ENCODE measurements at places on chromosomes 12 and 14.
A peak's percentile ranks its signal among the peaks of the same experiment; 100 is the strongest.

GRCh38 chr12:89339526-89339925 is 12.8 kb downstream of the DUSP6 start:
- no peak for DNase-seq

DNA sequence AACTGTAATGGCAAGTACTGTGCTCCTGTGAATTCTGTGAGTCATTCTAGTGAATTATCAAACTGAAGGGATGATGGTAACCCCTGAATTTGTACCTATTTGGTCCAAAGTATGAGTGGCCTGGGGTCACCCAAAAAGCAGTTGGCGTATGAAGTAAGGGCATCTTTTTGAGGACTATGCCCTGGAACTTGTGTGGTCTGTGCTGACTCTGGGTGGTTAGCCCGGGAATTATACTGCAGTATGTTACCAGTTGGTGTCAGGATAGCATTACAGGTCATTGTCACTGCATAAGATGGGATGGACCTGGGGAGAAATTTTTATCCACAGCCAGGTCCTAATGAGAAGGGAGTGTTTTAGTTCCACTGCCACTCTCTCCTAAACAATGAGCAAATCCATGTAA is 174.7 kb downstream of the SSPN start:
- no peak for DNase-seq

DNA sequence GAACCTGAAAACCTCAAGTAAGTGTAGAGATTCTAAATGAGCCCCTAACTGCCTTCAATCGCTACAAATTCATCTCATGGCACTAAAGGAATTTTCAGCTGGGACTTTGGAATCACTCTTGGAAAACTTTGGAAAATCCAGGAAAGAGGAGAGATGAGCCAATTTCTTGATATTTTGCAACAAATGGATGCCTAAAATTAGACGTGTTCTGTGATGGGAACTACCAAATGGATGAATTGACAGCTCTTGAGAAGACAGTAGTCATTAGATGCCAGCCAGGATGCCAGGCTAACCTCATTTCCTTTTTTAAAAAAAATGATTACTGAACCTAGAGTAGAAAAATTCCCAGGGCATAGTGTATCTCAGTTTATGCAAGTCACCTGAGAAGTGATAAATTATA is 78.3 kb downstream of the NPAS3 start:
- DNase-seq = no peak

DNA sequence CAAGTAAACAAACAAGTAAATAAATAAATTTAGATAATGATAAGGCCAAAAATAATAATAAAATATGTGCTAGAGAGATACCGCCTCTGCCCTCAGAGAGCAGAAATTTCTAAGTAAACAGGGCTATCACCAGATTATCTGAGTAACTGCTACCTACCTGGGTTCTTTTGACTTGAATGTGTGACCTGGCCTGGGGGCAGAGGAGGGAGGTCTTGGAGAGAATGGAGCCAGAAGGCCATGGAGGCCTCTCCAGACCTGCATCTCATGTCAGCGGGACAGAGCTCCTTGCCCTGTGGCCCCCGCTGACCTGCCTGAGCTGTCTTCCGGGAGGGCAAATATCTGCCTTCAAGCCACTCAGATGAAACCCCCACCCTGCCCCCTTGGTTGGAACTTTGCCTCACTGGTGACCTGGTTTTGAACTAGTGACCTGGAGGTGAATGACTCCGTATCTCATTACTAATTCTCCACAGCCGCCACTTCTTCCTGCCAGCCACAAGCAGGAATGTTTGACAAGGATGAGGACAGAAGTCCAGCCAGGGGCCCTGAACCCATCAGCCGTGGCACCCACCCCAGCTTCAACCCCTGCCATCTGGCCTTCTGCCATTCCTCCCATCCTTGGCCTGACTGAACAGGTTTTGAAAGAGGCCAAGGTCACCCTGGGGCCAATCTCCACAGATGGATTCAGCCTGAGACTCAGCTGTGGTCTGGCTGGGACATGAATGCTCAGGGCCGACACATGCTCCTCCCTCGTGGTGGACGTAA is 86.8 kb upstream of the PARP11 start:
- DNase-seq = no peak

DNA sequence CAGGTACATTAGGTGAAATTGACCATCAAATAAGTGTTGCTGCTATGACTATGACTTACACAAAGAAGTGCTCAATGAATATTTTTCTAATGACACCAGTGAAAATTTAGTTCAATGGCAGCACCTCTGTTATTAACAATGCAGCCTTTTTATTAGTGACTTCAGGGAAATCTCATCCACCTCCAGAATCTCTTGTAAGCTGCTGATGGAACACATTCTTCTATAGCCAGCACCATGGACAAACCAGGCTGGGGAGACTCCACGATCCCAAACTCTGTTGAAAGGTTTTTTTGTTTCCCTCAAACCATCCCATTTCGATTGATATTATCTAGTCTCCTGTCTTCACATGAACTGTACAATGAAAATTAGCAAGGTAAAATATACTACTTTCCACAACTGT is 265.9 kb downstream of the ITPR2 start:
- DNase-seq = no peak

DNA sequence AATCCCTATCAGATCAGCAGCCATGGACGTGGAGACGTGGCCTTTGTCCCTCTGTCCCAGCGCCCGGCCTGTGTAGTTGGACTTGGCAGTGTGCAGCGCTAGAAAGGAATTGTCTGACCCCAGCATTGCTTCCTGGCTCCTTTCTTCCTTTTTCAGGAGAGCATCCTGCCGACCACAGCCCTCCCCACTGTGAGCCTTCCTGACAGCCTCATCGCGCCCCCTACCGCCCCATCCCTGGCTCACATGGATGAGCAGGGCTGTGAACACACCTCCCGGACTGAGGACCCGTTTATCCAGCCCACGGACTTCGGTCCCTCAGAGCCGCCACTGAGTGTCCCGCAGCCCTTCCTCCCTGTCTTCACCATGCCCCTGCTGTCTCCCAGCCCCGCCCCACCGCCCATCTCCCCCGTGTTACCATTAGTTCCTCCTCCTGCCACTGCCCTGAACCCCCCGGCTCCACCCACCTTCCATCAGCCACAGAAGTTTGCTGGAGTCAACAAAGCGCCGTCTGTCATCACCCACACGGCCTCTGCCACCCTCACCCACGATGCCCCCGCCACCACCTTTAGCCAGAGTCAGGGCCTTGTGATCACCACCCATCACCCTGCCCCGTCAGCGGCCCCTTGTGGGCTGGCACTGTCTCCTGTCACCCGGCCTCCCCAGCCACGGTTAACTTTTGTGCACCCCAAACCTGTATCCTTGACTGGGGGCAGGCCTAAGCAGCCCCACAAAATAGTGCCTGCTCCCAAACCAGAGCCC is 40.6 kb downstream of the IL31 start:
- DNase-seq = no peak

GRCh38 chr12:14417715-14418114 is 52.2 kb downstream of the ATF7IP start:
- DNase-seq = peak; percentile 63
